ENCODE measurements at places on chromosomes 5 and 9. TPM values are rescaled to one million over a fixed set of nuclear protein-coding genes. Genes with fewer than 3 reads are reported as not detected.

WDR55 gene
- 28.6 TPM for total RNA-seq

C9 gene
- total RNA-seq: 0.11 TPM

NR6A1 gene
- total RNA-seq: 1.3 TPM

PCDHB4 gene
- total RNA-seq: 0.22 TPM

PRR16 gene
- 0.11 TPM for total RNA-seq

SPATA31A1 gene
- not detected for total RNA-seq

C5orf52 gene
- total RNA-seq: not detected

ST8SIA4 gene
- 6.9 TPM for total RNA-seq

FIBCD1 gene
- not detected for total RNA-seq

GALNT10 gene
- 38.6 TPM for total RNA-seq

STC2 gene
- total RNA-seq: 24.4 TPM

CLIC3 gene
- total RNA-seq: not detected

AGPAT2 gene
- 43.9 TPM for total RNA-seq

LNPEP gene
- total RNA-seq: 46.6 TPM

SARDH gene
- total RNA-seq: 0.11 TPM

DIRAS2 gene
- 0.86 TPM for total RNA-seq

MRPL36 gene
- 44.2 TPM for total RNA-seq

ATG12 gene
- 31.1 TPM for total RNA-seq

TAF11L5 gene
- total RNA-seq: not detected

Measured in dermis lymphatic vessel endothelial cell (primary cell).